Right atrium auricular region (tissue), 2 donors: ENCODE measurements at places on chromosomes 2 and 18. TPM values are rescaled to one million over a fixed set of nuclear protein-coding genes. Genes with fewer than 3 reads are reported as not detected.

The FNDC4 gene
- total RNA-seq = 2.2 TPM

The SP140 gene
- total RNA-seq = 0.26 TPM

The TPGS2 gene
- total RNA-seq = 93.1 TPM

The SLC8A1 gene
- 493 TPM for total RNA-seq

The PLGLB2 gene
- 1.2 TPM for total RNA-seq

The CIDEA gene
- 3.9 TPM for total RNA-seq

The GDF7 gene
- total RNA-seq = 1.1 TPM

The CHST9 gene
- 0.90 TPM for total RNA-seq

The PIKFYVE gene
- 17.8 TPM for total RNA-seq

The BMP10 gene
- total RNA-seq = 1.9 TPM

The IL36A gene
- total RNA-seq = not detected

The YES1 gene
- 37.3 TPM for total RNA-seq

The CTNNA2 gene
- total RNA-seq = not detected

The DNAH6 gene
- 0.24 TPM for total RNA-seq

The IL37 gene
- total RNA-seq = not detected

The ZNF516 gene
- total RNA-seq = 11.0 TPM

The MBP gene
- total RNA-seq = 15.4 TPM

The GALNT3 gene
- total RNA-seq = 0.11 TPM

The KATNAL2 gene
- total RNA-seq = 2.2 TPM

The SLC9A4 gene
- total RNA-seq = not detected

The ADCYAP1 gene
- total RNA-seq = 2.6 TPM

The RBM44 gene
- total RNA-seq = 0.30 TPM

The CNTNAP5 gene
- not detected for total RNA-seq

The CKAP2L gene
- total RNA-seq = 0.82 TPM

The FOXI3 gene
- total RNA-seq = not detected

The TPRKB gene
- total RNA-seq = 28.3 TPM

The ALPG gene
- not detected for total RNA-seq

The MARCHF4 gene
- total RNA-seq = not detected

The OR6B2 gene
- total RNA-seq = not detected

The DCC gene
- not detected for total RNA-seq

The ABCG5 gene
- not detected for total RNA-seq

The GAREM2 gene
- total RNA-seq = 3.0 TPM

The LRRC30 gene
- total RNA-seq = not detected

The LONRF2 gene
- total RNA-seq = 18.9 TPM

The SH2D6 gene
- not detected for total RNA-seq

The CASP10 gene
- total RNA-seq = 3.5 TPM

The KIF1A gene
- 41.8 TPM for total RNA-seq

The LTBP1 gene
- 168 TPM for total RNA-seq
